ENCODE measurements at places on chromosomes 2 and 18.

GRCh38 chr2:105068875-105069274 is 31.0 kb downstream of the MRPS9 start:
- no peak for DNase-seq

GRCh38 chr2:136175868-136176267 is 57.9 kb upstream of the CXCR4 start:
- DNase-seq, result no peak

DNA sequence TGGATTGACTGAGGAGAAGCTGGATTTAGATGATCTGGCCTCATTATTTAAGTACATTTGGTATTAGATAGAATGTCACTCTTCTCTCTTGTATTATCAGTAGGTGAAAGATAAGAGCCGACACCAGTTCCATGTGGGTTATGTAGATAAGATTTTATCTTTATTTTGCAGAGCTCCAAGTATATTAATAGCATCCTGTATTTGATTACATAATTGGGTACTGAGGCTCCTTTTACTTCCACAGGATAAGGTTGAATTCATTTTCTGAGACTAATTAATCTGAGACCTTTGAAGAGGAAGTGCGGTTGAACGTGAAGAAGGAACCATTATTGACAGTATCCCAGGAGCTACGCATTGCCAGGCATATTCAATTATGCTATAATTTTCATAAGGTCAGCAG is 32.8 kb upstream of the CD226 start:
- DNase-seq, result no peak

- no peak for DNase-seq
These were observed 50.2 kb downstream of the TFCP2L1 start for GRCh38 chr2:121234791-121235190.

DNA sequence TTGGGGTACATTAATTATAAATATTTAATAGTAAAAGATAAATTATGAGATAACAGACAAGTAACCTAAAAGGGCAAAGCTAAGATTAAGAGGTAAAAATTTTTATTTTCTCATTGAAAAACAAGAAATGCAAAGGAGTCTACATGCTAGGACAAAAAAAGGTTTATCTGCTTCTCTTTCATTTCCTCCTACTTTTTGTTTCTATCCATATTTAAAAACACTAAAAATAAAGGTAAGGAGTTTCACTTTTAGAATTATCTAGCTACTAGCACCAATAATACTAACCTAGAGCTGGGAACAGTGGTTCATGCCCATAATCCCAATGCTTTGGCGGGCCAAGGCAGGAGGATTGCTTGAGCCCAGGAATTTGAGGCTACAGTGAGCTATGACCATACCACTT is 1551.7 kb upstream of the SLC39A10 start:
- DNase-seq, result no peak

DNA sequence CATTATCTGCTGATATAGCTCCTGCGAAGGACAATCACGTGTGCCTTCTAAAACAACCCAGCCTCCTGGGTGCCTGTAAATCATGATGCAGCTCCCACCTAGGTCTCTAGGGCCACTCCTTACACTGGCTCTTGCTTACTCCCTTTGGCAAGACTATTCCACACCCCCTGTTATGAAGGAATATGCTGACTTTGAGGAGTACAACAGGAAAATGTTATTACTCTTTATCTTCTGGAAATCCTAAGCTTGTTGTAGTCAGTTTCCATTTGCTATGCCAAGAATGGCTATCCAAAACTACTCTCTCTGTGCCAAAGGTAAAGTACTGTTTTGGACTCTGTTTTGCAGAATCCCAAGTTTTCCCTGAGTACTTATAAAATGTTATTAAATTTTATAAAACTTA is 7.7 kb downstream of the SGO2 start:
- DNase-seq, result no peak

DNA sequence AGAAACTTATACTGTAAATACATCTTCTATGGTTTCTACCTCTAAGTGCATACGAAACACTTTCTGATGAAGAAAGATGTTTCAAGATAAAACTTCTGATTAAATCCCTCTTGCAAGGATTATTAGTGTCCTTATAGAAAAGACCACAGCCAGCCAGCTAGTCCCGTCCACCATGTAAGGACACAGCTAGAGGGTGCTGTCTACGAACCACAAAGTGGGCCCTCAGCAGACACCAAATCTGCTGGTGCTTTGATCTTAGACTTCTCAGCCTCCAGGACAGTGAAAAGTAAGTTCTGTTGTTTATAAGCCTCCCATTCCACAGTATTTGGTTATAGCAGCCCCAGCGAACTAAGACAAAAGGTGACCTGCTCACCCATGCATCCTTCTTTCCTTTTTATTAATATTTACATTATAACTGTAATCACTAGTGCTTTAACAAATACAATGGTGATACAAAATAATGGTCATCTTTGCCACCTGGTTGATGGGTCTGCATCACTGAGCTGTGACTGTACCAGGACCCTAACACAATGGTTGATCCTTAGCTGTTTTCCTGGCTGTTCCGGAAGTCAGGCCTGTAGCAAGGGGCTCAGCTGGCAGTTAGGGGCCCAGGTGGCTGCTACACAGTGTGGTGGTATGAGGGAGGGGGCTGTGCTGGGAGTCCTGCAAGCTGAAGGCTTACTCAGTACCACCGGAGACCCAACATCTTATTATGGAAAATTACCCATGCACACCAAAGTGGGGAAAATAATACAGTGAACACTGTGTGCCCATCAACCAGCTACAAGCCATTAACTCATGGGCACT is 108.5 kb upstream of the SMAD7 start:
- DNase-seq, result peak; percentile 20

DNA sequence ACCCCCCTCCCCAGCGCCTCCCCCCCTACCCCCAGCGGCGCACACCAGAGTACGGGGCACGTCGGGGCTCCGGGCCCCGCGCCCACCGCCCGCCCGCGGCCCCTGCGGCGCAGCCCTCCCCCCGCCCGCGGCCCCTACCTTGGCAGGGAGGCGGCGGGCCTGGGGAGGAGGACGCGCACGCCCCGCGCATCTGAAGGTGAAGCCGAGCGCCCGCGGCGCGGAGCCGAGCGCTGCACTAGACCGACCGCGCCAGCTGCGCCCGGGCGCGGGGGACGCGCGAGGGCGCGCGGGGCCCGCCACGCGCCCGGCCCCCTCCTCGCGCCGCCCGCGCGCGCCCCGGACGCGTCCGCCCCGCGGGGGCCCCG is at the start of gene ZNF516:
Gene ZNF516, minus strand, starts transcription at position 237 of the 365 bp plus-strand sequence. CDS start 52,188 bp downstream, outside the sequence.
- no peak for DNase-seq

DNA sequence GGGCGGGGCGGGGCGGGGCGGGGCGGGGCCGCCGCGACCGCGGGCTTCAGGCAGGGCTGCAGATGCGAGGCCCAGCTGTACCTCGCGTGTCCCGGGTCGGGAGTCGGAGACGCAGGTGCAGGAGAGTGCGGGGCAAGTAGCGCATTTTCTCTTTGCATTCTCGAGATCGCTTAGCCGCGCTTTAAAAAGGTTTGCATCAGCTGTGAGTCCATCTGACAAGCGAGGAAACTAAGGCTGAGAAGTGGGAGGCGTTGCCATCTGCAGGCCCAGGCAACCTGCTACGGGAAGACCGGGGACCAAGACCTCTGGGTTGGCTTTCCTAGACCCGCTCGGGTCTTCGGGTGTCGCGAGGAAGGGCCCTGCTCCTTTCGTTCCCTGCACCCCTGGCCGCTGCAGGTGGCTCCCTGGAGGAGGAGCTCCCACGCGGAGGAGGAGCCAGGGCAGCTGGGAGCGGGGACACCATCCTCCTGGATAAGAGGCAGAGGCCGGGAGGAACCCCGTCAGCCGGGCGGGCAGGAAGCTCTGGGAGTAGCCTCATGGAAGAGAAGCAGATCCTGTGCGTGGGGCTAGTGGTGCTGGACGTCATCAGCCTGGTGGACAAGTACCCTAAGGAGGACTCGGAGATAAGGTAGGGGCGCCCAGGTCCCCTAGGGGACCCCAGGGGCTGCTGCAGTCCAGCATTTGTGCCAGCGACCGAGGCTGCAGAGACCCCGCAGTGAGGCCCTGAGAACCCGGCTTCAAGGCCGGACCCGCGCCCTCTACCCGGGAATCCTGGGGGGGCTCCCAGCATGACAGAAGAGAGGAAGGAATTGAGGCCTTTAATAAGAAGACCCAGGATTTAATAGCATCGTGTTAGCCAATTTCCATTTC is at the start of gene KHK:
Gene KHK, plus strand, starts transcription at position 49 of the 870 bp plus-strand sequence. Its CDS starts 488 bp downstream, at position 537.
- DNase-seq, result peak; percentile 94

DNA sequence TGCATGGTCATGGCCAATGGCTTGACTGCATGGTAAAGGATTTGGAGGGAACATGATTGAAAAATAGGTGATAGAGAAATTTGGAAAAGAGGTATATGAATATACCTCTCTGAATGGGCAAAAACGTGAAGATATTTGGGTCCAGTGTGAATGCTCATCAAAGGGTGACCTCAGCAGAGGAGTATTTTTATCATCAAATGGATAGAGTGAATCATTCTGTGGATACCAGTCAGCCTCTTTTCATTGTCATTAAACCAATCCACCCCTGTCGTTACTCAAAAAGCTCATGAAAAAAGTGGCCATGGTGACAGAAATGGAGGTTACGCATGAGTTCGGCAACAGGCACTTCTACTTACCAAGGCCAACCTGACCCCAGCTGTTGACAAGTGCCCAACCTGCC is 1074.7 kb downstream of the TSN start:
- no peak for DNase-seq

GRCh38 chr2:82155469-82155868 is 1850.9 kb upstream of the LRRTM1 start:
- DNase-seq, result no peak

- DNase-seq, result no peak
These were observed 225.6 kb downstream of the ASXL3 start for GRCh38 chr18:33803636-33804035.

DNA sequence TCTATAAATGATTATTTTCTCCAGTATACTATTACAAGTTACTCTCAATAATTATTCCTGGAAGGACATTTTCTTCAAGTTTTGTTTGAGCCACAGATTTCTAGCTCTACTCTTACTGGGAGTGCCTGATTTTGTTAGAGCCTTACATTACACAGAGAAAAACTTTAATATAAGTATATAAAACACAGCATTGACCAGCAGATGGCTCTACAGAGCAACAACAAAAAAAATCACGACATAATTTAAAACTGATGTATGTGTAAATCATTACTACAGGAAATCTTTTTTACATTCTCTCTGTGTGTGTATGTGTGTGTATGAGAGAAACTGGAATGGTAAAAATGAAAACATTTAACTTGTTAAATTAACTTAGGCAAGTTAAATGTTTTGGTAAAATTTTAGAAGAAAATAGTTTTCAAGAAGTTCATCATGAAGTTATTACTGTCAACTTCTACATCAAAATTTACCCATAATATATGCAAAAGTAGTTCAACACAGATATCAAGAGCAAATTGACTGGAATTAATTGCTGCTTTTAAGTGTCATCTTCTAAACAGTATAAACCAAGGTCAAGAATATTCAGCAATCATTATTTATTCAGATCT is 103.3 kb downstream of the MDH1 start:
- DNase-seq, result peak; percentile 62

DNA sequence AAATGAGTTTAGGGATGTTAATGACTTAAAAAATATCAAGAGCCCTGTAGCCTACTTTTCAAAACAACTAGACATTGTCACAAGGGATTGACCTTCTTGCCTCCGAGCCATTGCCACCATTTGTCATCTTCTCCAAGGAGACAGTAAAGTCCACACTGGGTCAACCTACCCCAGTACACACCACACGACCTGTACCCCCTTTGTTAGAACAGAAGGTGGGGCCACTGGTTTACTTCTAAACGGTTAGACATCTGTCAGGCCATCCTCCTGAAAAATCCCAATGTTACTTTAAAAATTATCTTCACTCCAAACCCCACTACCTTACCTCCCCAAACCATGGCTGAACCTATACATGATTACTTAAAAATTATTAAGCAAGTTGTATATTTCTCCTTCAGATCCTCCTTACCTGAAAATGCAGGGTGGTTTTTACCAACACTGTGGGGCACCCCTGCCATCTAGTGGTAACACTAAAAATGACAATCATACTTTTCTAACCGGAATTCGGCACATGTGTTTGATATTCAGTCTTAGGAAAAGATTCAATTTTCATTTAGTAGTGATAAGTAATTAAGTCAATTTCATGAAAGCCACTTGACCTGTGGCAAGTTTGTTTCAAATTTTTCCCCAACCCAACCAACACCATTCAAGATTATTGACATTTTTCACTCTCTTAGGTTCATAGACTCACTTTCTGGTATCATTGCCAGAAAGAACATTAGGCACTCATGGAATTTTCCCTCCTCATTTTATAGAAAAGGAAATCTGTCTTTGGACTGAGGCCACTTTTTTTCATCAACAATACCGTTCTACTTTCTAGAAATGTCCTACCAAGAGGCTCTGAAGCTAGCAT is 265.3 kb upstream of the PKDCC start:
- peak; percentile 56 for DNase-seq

GRCh38 chr2:118918017-118918416 is 24.0 kb upstream of the MARCO start:
- no peak for DNase-seq

DNA sequence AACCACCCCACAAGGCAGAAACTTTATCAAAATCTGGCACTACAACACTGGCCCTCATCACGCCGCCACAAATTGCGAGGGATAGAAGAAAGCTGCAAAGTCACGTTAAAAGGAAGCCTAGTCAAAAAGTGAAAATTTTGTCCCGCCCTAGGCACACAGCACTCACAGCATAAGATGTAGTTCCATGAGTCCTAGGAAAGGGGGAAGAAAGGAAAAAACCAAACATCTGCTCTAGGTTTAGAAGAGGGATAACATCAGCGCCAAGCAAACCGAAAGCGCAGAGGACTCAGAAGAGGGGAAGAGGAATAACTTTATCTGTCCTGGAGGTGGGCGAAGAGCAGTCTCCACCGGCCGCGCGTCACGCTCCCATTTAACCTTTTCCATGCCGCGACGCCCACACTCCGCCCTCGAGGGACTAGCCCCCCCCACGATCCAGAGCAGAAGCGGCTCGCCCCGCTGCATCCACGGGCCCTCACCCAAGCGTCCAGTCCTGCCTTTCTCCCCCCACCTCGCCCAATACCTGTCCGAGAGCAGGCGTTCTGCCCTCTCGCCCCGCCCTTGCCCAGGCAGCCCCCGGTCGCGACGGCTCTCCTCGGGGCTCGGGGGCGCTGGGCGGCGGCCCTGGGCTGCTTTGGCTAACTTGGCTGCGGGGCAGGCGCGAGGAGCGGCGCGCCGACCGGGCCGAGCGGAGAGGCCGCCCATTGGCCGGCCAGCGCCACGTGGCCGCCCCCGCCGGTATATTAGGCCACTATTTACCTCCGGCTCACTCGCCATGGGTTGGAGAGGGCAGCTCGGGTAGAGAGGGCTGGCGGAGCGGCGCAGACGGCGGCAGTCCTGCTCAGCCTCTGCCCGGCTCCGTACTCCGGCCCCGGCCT is at the start of gene HOXD1:
Gene HOXD1, plus strand, starts transcription at position 770 of the 875 bp plus-strand sequence. CDS start 134 bp downstream, outside the sequence.
- peak; percentile 78 for DNase-seq

GRCh38 chr2:222915092-222915957 is 54.5 kb downstream of the ACSL3 start:
- peak; percentile 27 for DNase-seq

- DNase-seq, result no peak
These were observed 308.4 kb downstream of the NDUFA10 start for GRCh38 chr2:239716536-239717318.

Data from A549 (cell line).